ENCODE measurements at places on chromosomes 2 and 18.

GRCh38 chr2:130251535-130251872, 53.3 kb upstream of the TUBA3E start:
- no peak for DNase-seq

DNA sequence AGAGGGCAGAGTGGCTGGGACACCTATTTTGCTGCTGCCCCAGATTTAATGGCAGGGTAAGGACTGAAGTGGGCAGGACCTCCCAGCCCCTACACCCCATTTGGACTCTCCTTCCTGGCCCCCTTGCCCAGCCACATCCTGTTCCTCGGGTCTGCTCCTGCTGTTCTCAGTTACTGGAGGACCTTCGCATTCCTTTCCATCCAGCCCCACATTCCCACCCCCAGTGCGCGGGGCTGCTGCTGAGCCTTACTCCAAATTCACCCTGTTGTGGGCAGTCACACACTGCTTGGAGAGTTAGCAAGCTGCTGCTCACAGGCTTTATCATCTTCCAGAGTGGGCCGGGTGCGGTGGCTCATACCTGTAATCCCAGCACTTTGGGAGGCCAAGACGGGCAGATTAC, 75.2 kb upstream of the SLC14A2 start:
- DNase-seq = no peak

- DNase-seq = no peak
These were observed 256.5 kb downstream of the OSR1 start for GRCh38 chr2:19101968-19102367.

DNA sequence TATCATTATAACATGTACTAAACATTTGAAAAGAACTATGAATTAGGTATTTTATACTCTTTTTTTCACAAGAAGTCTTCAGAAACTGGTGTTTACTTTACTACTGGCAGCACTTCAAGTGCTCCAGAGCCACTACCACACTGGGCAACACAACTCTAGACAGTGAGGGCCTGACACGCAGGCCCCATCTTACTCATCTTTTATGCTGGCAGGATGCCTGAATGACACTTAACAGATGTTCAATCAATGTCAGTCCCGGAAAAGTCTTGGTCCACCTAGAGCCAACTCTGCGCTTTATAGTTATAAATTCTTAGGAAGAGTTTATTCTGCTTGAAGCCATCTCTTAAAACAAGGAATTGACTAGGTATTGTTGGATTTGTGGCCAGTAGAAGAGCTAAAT, 8.7 kb upstream of the WIPF1 start:
- DNase-seq = peak; percentile 87

DNA sequence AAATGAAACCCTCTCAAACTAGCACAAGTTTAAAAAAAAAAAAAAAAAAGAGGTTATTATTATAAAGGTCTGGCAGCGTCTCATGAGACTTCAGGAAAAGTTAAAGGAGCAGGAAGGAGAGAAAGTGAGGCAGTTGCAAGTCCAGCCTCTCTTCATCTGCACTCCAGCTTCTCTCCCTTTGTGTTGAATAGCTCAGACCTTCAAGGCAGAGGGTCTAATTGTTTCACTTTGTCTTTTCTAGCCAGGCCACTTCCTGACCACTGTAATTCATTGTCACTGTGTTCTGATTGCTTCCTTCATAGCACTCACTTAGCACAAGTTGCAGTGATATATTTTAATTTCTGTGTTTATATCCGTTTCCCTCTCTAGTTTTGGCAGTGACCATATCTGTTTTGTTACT, 99.9 kb downstream of the SPATS2L start:
- peak; percentile 6 for DNase-seq

- DNase-seq = no peak
These were observed 68.4 kb downstream of the MCFD2 start for GRCh38 chr2:46847185-46847710.

GRCh38 chr18:23712445-23712844, 23.2 kb downstream of the LAMA3 start:
- peak; percentile 28 for DNase-seq

GRCh38 chr2:146572598-146572997, 1272.2 kb upstream of the ACVR2A start:
- no peak for DNase-seq
